ENCODE measurements at places on chromosomes 6 and 20.

- no peak for DNase-seq
Observed at GRCh38 chr6:127206531-127207095, 60.1 kb upstream of the RNF146 start.

GRCh38 chr6:169795196-169795595 is 43.8 kb downstream of the ERMARD start:
- no peak for DNase-seq

DNA sequence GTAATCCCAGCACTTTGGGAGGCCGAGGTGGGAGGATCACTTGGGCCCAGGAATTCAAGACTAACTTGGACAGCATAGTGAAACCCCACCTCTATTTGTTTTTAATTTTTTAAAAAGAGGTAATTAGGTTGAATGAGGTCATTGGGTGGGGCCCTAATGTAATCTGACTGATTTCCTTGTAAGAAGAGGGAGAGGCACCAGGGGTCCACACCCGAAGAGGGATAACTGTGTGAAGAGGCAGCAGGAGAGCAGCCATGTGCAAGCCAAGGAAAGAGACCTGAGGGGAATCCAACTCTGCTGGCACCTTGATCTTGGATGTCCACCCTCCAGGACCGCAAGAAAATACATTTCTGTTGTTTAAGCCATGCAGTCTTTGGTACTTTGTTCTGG is 63.4 kb downstream of the QRSL1 start:
- DNase-seq: peak; percentile 55

GRCh38 chr20:59194023-59194935 is 30.7 kb downstream of the ZNF831 start:
- DNase-seq: no peak

DNA sequence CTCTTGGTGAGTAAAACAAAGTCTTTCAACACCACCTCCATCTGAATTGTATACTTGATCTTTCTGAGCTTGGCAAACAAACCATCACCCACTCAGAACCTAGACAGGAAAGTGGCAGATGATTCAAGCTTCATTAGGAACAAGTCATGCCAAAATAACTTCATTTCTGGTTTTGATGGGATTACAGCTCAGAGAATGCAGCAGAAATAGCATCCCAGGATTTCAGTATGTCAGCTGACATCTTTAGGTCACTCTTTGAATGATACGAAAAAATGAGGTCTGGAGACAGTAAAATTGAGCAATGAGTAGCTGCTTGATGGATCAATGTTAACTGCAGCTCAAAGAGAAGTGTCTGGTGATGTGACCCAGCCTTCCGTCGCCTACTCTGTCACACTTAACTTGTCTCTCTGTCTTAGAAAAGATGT is 92.4 kb downstream of the GJA10 start:
- no peak for DNase-seq

DNA sequence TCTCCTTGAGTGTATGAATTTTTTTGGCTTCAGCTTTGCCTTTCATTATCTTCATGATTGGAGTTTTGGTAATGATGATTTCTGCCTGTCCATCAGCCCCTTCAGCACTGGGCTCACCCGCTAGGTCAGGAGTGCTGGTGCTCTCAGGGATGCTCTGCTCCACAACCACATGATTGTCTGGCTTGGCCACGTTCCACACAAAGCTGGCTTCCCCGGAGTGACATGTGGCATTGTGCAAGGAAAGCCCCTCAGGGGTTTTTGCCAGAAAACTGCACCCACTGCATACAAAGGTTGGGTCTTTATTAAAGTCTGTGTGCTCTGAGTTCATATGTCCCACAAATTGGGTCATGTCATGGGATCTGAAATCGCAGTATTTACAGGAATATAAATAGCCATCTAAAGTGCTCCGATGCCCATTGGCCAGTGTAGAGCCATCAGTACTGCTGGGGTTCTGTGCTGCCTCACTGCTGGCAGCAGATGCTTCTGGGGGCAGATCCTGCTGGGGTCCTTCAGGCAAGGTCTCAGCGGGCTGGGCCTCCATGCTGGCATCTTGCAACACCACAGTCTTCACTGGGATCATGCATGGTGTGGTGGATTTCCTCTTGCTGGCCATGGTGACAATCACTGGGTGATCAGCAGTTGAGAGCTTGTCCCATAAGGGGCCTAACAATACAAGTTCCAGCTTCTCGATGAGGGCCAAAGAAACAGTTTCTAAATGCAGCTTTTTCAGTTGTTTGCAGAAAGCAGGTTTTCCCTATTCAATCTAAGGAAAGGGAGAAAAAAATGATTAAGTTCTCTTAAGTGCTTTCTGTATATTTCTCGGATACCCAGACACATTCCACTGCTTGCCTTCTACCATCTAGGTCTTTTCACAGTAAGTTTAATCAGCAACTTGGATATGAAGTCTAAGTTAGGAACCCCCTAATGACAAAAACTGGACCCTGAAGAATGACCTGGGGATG is 67.2 kb downstream of the PLCG1 start:
- no peak for DNase-seq

- DNase-seq: no peak
Observed at GRCh38 chr6:106053484-106054205, 32.5 kb upstream of the PRDM1 start.

DNA sequence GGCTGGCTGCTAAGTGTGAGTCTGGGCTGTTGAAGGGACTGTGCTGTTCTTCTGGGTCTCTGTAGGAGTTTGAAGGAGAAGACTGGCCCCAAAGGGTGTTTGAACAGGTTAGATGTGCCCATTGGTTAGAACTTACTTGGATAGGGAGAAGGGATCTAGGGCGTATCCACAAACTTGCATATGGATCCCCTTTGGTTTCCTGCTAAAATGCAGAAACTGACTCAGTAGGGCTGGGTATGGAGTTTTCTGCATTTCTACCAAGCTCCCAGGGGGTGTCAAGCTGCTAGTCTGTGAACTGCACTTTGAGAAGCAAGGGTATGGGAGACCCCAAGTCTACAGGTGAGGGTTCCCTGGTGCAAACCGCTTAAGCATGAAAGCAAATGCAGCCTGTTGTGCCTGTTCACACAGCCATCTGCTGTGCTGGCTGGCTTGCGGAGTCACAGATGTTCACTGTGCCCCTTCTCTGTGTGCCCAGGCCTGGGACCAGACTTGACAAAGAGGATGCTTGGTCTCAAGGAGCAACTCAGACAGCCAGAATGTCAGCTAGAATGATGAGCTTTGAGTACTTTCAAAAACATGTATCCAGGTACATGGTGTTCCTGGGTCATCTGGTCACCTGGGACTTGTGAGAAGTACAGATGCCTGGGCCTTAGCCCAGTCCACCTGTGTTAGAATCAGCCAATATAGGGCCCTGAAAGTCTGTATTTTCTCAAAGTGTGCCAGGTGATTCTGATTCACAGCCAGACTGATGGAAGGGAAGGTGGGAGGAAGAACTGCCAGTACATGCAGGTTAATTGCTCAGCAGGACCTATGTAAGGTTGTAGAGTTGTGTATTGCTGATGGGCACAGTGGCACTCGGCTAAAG is 7.4 kb downstream of the PPP1R16B start:
- DNase-seq: no peak

DNA sequence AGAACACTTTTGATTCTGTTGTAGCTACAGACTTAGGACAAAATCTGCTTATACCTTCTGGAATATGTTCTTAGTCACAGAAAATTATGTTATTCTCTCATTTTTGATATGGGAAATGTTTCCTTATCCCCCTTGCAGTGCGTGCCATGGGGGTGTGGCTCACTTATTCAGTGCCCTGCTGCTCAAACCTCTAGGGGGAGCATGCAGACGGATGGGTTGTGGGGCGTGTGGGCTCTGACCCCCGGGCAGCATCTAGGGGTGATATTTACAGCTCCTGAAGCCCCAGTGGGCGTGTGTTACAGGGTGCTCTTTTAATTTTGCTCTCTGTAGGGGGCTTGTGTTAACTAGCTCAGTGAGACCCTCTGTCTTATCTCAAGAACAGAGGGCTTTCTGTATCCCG is 61.3 kb upstream of the FERMT1 start:
- DNase-seq: no peak
